NT2/D1 (cell line): ENCODE measurements at places on chromosomes 2 and 18.

DNA sequence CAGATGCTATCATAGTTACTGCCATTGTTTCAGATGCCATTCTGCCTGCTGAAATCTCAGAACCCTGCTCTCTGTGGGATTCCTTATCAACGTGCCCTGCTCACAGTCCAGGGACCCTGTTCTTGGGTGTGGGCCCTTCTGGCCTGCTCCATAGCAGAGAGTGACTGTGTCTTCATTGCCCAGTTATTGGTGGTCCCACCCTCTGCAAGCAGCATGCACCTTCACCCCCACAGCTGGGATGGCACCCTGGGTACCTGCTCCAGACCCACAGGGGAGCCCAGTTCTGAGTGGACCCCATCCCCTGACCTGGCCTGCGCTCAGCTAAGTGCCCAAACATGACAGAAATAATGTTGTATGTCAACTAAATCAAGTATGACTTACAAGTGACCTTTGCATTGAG, 36.6 kb downstream of the SMIM21 start:
- no peak for DNase-seq

- DNase-seq = no peak
These were observed 119.0 kb downstream of the PMAIP1 start for GRCh38 chr18:60018618-60019462.

GRCh38 chr2:154437104-154437503, 261.4 kb upstream of the KCNJ3 start:
- DNase-seq = no peak

DNA sequence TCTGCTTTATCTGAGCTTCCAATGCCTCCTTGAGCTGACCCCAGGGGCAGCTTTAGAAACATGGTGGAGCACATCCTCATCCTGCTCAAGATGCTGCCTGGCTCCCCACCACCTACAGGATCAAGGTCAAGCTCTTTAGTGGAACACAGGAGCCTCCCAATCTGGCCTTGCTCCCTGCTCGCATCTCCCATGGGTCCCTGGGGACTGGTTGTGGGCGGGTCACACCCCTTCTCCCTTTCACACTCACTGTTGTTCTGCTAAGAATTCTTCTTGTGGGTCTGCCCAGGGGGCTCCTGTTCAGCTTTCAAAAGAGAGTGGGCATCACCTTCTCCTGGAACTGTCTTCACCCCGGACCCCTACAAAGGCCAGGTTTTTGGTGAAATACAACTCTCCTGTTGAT, 8.4 kb upstream of the NT5DC4 start:
- no peak for DNase-seq

GRCh38 chr2:42102024-42102590, 54.3 kb downstream of the PKDCC start:
- DNase-seq = no peak
